Calu3 (cell line): ENCODE measurements at places on chromosomes 7 and 10.

- no peak for DNase-seq
Observed at GRCh38 chr7:25395976-25396375, 167.7 kb upstream of the NPVF start.

DNA sequence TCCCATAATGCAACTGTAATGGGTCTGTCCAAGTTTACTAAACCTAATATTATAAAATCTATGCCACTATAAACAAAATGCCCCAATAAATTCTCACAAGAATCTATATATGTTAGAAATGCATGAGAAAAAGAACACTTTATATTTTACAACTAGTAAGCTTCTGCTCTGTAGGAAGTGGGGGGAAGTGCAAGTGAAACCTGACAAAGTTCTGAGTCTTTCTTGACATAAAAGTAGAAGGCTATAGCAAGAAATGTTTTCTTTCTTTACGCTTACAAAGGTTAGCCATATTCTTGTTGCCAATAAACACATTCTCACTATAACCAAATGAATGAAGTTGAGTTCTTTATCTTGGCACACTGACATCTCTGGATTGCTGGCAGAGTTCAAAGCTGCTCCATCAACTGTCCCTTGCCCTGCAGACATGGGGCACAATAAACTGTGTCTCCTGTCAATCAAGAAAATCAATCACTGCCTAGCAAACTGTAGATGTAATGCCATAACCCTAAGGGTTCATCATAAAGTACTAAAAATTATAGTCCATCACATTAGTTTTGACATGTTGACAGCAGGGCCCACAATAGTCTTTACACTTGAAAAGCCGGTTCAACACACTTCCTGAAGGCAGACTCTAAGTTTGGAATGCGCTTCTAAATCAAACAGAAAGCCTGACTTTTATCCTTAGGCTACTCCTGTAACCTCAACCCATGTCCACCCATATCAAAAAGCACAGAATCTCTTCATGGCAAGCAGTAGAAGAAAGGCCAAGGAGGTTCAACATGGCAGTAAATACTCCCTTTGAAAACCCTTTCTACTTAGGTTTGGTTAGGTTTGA lies 58.6 kb downstream of the TPK1 start:
- DNase-seq, result no peak

- no peak for DNase-seq
Observed at GRCh38 chr10:57015187-57015586, 654.1 kb upstream of the ZWINT start.

GRCh38 chr7:138903859-138904435 lies 77.2 kb downstream of the KIAA1549 start:
- DNase-seq, result no peak

- no peak for DNase-seq
Observed at GRCh38 chr10:91434041-91434440, 23.9 kb downstream of the HECTD2 start.

- no peak for DNase-seq
Observed at GRCh38 chr10:79161557-79161956, 92.8 kb downstream of the ZMIZ1 start.

DNA sequence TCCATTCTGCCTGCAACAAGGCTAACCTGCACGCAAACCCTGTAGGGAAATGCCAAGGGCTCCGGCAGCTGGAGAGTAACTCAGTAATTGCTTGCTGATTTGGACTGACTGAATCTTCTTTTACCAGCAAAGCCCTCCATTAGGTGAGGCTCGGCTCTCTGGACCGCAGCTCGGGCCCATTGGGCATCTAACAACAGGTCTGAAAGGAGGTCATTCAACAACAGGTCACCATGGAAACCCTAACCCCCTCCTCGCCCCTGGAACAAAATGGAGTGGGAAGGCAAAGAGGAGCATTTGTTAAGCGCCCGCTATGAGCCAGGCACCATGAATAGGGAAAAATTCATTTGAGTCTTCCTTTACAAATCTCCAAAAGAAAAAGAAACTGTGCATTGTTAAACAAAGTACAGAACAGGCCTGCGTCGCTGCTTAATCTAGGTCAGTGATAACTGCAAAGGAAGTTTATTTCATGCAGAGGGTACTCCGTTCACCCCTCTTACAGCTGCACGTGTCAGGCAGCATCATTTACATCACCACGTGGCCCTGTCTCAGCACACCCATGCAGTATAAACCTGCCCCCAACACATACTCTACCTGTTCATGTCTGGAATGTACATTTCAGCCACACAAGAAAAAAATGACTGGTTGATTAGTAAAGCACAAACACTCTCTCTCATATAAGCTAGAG lies 248.8 kb upstream of the NEBL start:
- no peak for DNase-seq

- no peak for DNase-seq
Observed at GRCh38 chr10:109769966-109770365, 153.3 kb downstream of the XPNPEP1 start.

- DNase-seq, result no peak
Observed at GRCh38 chr7:128447941-128448564, 7.6 kb upstream of the HILPDA start.

- DNase-seq, result no peak
Observed at GRCh38 chr10:113915540-113915939, 61.1 kb downstream of the NHLRC2 start.

- no peak for DNase-seq
Observed at GRCh38 chr10:33588974-33589600, 254.6 kb upstream of the NRP1 start.

- no peak for DNase-seq
Observed at GRCh38 chr10:52318136-52318701, 4.1 kb downstream of the DKK1 start.

DNA sequence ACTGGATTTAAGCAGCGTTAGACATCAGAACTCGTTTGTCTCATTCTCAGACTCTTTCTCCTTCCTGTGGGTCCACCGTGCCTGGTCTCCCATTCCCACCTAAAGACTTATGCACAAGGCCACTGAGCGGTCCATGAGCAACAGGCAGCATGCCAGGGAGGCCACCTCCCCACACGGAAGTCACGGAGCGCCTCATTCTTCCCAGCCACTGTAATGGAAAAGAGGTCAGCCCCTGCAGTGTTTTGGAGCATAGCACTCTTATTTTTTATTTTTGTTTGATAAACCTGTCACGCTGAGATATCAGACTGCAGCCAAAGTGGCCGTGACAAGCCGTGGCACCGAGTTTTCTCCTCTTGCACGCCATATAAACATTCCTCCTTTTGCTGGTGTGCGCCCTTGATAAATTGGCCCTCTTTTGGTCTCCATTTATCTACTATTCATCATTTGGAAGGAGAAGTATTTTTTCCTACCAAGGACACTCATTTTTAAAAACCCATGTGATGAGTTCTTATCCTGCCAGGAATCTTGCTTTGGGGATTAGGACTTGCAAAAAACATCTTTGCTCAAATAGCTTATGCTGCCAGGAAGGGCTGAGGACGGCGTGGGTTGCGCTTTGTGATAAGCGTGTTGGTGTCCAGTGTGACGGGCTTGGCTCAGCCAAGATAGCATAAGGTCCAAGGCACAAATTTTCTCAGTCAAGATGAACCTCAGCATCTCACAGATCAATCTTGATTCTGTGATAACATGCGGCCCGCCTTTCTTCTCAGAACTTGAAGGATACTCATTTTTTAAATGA lies 206.0 kb downstream of the CCDC3 start:
- no peak for DNase-seq

- no peak for DNase-seq
Observed at GRCh38 chr7:47584536-47584895, 2.6 kb upstream of the TNS3 start.

DNA sequence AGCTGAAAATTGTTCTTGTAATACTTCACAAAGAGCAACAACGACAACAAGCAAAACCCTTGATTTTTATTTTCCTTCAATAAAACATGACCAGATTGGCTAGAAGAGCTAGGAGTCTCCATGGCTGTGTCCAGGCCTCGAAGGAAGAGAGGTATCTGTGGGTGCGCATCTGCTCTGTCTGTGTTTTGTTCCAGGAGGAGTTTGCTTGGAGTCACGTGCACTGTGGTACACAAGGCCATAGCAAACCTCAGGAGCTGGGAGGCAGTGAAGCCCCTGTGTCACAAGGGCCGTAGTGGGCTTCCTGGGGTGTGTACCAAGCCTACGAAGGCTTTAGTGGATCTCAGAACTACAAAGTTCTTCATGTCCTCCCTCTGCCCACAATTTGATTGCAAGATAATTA lies 271.7 kb downstream of the TWIST1 start:
- DNase-seq, result no peak

DNA sequence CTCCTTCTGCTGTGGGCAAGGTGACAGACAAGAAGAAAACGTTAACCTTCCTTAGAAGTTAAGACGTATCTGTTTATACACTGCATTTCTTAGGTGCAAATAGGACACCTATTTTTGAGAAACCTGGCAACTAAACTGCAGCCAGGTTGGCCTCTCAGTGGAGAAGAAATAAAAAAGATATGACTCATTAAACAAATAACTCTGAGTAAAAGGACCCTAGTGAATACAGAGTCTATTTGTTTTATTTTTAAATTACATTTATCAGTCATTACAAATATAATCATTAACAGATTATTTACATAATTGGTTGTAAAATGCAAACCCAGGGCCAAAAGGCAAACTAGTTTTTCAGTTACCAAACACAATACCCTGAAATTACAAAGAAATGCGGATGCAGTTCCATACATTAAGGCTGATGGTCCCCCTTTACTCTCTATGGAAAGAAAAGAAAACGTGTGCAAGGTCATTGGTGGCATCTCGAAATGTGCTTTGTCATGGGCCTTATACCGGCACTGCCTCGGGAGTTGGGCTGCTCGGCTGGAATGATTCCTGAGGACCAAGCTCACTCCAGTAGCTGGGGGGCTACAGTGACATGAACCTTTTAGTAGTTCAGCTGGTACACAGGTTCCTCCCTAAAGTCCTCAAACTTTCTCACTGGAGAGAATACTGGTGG lies 38.4 kb downstream of the ADRB1 start:
- no peak for DNase-seq

DNA sequence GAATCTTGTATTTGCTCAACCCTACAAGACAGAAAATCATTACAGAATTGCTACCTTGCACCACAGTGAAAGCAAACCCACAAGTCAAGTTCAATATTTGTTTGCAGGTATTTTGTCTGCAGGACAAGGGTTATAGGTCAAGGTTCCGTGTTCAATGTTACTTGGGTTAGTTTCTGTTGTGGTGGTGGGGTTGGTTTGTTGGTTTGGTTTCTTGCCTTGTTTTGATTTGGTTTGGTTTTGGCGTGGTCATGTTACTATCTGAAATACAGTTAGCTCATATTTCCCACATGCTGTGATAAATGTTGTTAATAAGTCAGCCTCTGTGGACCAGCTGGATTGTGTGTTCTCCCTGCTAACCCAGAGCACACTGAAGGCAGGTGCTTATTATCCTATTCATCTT lies 75.6 kb upstream of the INSIG1 start:
- DNase-seq, result no peak

GRCh38 chr10:70518695-70519094 lies 40.1 kb downstream of the PALD1 start:
- no peak for DNase-seq

DNA sequence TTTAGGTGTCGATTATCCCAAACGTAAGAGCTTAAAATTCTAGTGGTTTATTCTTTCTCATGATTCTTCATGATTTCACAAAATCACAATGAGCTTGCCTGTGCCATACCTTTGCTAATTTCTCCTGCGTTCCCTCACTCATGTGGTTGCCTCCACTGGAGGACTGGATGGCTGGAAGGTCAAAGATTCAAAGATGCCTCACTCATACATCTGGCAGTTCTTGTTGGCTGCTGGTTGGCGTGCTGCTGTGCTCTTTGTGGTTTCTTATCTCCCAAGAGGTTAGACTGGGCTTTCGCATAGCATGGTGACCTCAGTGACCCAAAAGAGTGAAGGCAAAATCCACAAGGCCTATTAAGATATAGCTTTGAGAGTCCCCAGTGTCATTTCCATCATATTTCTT lies 877.6 kb upstream of the AUTS2 start:
- no peak for DNase-seq

GRCh38 chr10:62726142-62726541 lies 78.4 kb upstream of the ADO start:
- no peak for DNase-seq

DNA sequence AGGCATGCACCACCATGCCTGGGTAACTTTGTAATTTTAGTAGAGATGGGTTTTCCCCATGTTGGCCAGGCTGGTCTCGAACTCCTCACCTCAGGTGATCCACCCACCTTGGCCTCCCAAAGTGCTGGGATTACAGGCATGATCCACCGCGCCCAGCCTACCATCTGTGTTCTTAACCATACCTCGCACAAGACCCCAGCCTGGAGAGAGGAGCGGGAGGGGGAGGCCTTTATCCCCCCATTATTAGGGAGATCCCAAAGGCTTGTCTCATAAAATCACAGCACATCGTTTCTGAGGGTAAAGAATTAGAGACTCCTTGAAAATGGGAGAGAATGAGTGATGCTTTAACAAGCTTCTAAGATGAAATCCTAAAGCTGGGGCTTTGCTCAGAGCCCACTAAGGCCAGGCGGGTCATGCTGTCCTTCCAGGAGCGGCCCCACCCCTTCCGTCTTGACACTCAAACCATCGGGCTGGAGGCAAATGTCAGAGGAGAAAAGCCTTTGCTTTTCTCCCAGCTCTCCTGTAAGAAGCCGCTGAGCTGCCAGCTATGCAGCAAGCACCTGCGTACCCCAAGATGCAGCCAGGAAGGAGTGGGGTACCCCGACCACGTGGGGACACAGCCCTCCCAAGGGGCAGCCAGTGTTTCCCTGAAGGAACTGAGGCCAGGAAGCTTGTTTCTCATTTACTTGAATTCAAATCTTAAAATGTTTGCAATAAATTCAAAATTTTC lies 339.7 kb downstream of the PTPRN2 start:
- DNase-seq, result no peak

- DNase-seq, result no peak
Observed at GRCh38 chr10:99993701-99994689, 15.8 kb downstream of the DNMBP start.
